NCI-H1436 treated with DMSO at 0.1 percent for 48 hours (cell line): ENCODE measurements at places on chromosomes 2 and 18.

DNA sequence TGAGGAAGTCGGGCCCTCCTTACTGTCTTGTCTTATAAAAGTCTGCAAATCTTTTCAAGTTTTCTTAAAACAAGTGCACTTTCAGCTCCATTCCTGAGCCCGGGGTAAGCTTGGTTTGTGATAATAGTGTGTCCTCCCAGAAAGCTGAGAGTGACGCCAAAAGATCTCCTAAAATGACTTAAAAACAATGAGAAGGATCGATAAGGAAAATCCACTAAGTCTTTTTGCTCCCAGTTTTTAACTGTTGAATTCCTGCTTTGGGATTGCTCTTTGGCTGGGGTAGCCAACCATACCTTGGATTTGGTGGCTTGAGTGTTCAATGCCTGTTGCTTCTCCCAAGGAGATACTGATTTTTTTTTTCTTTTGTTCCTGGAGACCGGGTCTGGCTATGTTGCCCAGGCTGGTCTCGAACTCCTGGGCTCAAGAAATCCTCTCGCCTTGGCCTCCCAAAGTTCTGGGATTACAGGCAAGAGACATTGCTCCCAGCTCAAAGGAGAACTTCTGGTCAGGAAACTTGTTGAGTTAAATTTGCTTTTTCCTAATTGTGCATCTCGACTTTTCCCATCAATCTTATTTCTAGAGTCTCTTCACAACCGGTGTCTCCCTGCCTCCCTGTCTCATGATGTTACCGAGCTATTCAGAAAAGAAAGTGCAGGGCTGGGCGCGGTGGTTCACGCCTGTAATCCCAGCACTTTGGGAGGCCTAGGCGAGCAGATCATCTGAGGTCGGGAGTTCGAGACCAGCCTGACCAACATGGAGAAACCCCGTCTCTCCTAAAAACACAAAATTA, 3.0 kb downstream of the TGIF1 start:
- no peak for DNase-seq

DNA sequence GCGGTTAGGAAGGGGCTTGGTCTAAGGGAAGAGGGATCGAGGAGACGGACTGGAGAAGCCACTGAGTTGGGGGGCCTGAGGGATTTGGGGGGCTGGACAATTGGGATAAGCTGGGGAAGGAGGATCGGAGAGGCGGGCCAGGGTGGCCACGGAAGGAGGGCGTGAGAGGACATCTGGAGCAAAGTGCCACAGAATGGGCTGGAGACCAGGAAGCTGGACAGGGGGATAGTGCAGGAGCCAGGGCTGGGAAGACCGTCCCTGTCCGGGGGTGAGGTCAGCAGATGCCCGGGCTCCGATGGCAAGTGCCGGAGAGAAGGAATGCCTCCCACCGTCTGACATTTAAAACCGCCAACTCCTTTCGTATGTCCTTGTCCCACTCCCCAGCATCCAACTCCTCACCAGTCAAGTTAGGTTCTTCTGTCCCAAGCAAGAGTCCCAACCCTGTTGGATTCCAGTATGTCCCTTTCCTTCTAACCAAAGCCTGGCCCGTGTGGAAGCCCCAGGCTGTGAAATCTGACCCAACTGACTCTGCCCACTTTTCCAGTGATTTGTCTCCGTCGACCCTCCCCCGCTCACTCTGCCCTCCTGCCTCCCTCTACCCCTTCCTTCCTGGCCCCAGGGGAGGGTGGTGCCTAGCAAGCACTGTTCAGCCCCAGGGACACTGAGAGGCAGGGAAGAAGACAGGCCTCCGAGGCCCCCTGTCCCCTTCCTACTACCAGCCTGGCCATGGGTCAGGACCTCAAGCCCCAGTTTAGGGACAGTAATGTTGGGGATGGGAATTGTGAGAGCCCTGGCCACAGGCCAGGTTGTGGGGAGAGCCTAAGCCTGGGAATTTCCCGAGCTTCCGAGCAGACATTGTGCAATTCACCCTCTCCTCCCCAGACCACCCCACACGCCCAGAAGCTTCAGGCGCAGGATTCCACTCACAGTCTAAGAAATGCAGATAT, 31.5 kb upstream of the TMBIM1 start:
- DNase-seq, result no peak

DNA sequence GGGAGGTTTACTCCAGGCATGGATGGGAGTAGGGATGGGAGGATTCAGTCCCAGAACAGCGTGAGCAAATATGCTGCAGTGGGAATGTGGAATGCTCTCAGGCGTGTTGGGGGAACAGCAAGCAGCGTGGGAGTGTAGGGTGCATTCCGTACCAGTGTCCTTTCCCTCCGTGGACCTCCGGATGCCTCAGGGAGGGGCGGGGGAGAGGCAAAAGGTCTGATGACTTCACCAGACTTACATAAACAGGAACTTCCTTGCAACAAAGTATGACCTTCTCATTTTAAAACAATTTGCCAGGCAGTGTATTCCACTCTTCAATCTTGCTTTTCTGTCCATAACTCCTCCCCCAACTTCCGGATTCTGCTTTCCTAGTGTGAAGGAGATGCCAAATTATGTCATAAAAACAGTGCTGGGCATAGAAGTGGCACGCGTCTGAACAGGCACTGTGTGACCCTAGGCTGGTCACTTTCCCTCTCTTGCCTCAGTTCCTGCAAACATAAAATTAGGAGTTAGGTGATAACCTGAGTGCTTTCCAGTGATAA, 36.9 kb downstream of the RPL37A start:
- DNase-seq, result no peak

- DNase-seq, result no peak
Observed at GRCh38 chr2:45925636-45926366, 274.3 kb downstream of the PRKCE start.

DNA sequence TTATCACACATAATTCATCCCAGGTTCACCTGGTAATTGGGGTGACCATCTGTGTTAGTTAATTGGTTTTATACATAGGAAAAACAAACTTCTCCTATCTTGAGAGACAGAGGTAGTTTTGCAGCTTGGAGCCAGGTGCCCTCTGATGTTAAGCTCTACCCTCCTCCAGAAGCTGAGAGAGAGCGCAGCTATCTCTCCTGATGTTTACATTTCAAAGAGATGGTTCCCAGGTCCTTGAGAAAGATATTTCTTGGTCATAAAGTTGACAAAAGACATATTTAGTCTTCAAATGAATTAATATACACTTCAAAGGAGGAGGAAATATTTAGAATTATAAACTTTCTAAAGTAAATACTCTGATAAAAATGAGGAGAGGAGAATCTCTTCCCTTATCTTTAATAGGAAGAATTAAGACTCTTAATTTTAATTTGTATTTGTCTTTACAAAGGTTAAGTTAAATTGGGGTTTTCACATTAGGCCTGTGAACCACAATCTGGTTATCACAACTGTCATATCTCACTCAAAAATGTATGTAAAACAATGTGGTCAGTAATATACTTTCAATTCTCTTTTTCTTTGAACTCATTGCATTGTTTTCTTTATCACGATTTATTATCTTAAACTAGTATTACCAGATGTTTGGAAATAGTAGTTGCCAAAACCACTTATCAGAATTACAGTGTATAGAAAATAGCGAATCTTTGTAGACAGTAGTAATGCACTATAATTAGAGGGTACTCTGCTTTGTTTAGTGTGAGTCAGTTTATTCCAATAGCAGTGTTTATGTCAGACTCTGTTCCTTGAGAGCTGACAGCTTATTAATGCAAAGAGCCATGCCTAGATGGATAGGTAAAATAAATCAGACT, 26.8 kb downstream of the SERPINB4 start:
- DNase-seq, result peak; percentile 49

- DNase-seq, result no peak
Observed at GRCh38 chr2:139790807-139791752, 1010.9 kb upstream of the NXPH2 start.

- DNase-seq, result peak; percentile 24
Observed at GRCh38 chr18:35005963-35006577, 35.1 kb upstream of the MAPRE2 start.

DNA sequence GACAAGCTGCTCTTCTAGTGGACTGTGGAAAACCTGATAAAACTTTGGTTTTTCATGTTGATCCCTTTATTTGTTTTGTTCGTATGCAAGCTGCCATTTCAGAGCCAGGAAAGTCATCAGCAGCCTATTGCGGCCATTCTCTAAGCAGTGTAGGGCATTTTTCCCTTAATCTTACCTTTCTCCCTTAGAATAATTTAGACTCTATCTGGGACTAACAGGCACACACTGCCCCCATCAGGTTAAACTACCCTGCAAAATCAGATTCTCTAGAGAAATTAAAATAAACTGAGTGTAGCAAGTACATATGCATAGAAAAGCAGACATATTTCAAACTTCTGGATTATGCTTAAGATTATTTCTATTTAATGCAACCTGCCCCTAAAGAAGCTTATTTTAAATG, 347.5 kb downstream of the METTL4 start:
- no peak for DNase-seq

DNA sequence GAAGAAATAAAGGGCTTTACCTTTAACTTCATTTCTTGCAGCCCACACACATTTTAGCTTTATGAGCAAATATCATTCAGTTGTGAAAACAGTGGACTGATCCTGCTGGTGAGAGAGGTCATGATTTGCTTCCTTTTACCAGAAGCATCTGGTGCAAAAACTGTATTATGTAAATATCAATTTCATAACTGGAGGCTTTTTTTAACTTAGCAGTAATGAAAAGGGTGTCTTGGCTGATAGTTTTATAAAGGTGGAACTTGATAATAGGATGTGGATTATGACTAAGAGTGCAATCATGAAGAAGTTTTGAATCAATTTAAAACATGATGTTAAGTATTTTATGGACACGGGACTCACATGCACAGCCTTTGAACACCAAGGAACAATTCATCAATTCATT, 304.4 kb downstream of the GULP1 start:
- DNase-seq, result no peak

DNA sequence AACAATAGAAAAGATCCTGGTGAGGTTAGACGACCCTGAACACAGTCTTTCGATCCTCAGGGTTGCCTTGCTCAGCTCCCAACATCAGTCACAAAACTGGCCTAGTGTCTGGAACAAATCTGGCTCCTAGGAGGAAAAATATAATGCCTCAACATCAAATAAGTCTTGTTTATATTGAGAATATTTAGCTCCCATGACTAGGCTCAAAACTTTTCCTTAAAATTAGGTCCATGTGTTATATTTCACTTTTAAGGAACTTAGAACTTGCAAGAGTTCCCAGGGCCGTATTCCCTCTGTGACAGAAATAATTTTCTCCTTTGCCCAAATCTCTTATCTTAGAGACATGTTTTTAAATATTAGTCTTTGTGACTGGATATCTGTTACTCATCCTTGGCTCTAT, 819.7 kb upstream of the ZEB2 start:
- no peak for DNase-seq

- no peak for DNase-seq
Observed at GRCh38 chr2:62369541-62370202, 136.3 kb downstream of the TMEM17 start.

DNA sequence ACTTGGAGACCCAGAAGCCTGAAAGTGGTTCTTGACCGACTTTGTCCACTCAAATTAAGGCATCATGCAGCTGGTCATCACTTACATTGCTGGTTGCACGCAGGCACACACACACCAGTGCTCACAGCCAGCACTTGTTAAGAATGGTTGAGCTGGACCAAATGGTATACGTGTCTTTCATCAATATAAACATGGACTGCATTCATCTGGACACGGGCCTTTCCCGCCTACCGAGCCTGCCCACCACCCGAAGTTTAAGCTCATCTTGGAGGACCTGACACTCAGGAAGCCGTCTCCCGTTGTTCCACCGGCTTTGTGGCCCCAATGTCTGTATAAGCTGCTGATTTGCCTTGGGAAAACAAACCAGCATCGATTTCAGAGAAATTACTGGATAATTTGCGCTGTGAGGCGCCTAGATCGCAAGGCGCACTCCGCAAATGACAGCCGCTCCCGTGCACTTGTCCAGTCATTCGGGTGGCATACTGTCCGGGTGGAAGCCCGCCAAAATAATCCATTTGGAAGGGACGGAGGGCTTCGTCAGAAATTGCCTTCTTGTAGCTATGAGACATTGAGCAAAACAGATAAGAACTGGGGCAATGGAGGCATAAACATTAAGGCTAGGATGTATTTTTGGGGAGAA, 40.1 kb upstream of the AKAIN1 start:
- no peak for DNase-seq

DNA sequence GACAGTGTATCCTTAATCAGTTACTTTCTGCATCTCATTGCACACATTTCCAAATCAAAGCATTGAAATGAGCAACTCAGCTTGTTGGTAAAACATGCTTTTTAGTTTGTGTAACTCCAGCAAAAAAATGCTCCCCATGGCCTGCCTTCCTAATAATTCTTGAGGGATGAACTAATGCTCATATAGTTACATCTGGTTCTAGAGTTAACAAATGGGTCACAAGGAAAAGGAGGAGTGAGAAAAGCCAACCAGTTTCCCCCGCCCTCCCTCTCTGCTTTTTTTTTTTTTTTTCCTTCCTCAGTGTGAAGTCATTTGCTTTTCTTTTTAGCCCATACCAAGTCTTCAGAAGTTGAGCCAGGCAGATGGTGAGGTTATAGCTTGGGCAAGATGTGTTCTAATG, 231.7 kb downstream of the MTX2 start:
- DNase-seq, result no peak

- DNase-seq, result no peak
Observed at GRCh38 chr2:206984206-206984605, 44.9 kb downstream of the CPO start.

GRCh38 chr2:128970332-128971116, 651.9 kb upstream of the HS6ST1 start:
- no peak for DNase-seq
